Stimulated activated CD4-positive, alpha-beta T cell treated with anti-CD3 and anti-CD28 coated beads, Interleukin-12 subunit alpha, Interleukin-12 subunit beta, amount 100 ng/mL, for 4 hours (primary cell): ENCODE measurements at places on chromosomes 5 and 9.

GRCh38 chr5:178210073-178210535, 5.8 kb downstream of the HNRNPAB start:
- no peak for DNase-seq

- DNase-seq: no peak
Measured at GRCh38 chr5:75265731-75266130, 29.1 kb upstream of the ANKRD31 start.

DNA sequence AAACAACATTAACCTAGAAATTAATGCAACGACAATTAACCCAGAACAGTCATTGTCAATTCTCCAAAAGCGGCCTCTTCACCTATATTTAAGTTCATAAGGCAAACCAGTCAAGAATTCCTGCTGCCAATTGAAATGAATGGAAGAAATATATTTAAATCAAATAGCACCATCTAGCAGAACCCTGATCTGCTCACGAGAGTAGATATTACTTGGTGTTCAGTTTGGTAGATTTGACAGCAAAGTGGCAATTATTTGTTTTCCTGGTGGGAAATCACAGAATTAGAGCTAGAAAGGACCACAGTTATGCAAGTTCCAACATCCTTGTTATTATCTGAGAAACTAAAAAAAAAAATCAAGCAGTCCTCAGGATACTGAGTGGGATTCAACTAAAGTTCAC, 2.3 kb downstream of the SSBP2 start:
- no peak for DNase-seq

DNA sequence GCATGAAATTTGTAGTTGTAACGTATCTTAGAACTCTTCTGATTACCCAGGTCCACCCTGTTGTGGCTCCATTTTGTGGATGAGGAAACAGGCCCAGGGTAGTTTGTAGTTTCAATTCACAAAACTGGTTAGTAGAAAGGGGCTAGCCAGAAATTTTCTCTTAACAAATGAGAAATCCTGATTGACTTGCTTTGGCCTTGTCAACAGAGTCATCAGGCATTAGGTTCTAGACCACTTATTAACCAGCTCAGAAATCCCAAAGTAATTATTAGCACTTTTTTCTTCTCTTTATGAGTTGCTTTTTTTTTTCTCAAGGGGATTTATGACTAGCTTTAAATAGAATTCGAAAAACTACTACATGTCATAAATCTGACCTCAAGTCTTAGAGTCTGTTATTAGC, 160.2 kb downstream of the SH3GL2 start:
- DNase-seq: no peak

DNA sequence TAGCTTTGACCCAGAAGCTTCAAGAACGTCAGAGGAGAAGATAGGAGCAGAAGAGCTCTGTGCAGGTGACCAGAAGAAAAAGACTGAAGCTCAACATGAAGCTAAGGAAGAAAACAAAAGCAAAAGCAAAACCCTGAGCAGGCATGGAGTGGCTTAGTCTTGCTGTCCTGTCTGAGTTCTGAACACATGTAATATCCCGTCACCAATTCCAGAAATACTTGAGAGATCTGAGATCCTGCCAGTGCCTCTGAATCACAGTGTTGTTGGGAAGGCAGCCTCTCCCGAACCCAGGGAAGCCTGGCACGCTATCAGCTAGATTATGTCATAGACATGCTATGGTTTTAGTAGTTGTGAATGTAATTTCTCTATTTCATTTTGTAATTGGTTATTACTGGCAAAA, 235.7 kb downstream of the ICE1 start:
- DNase-seq: no peak

DNA sequence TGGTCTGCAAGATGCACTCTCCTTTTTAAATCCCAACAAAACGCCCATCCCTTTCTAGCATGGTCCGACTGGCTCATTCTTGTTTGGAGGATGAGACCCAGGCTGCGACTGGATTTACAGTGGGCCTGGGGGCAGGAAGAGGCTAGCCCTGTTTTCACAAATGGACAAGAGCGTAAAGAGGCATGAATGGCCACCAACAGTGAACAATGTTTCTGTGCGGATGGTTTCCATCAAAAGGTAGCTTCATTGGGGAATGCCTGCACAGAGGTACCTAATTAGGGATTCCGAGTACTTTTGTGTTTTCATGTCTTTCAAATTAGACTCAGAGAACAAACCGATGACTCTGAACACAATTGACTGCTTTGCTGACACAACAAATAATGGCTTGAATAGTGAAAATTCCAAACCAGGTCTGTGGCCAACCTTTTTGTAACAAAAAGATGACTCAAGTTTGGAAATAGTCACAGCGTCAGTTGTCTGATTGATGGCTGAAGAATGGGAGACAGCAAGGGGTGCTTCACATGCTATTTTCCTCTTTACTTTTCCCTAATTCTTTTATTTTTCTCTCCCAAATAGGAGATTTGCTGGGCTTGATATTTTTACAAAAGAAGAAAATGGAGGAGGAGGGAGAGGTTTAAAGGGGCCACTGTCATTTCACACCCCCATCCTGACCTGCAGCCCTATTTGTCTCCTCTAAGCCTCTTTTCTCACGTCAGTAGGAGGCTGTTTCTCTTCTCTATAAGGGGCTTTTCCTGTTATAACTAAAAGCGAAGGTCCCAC, 208.1 kb upstream of the S1PR3 start:
- DNase-seq: no peak

GRCh38 chr9:119902611-119903010, 533.4 kb upstream of the BRINP1 start:
- DNase-seq: no peak

DNA sequence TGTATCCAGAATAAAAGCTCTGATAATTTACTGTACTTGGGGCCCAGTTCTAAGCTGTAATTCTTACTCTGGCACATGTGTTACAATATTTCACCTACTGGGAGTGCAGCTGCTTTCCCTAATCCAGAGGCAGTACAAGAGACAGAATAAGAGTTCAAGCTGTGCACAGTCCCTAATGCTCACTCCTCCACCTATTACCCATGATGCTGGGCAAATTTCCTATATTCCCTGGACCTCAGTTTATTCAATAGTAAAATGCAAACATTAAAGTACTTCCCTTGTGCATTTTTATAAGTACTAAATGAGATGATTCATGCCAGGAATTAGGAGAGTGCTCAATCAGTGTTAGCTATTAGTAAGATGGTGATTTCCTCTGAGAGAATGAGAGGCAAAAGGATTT, 28.0 kb upstream of the TAF11L2 start:
- DNase-seq: no peak

- no peak for DNase-seq
Measured at GRCh38 chr5:171840711-171841522, 55.3 kb downstream of the SMIM23 start.

DNA sequence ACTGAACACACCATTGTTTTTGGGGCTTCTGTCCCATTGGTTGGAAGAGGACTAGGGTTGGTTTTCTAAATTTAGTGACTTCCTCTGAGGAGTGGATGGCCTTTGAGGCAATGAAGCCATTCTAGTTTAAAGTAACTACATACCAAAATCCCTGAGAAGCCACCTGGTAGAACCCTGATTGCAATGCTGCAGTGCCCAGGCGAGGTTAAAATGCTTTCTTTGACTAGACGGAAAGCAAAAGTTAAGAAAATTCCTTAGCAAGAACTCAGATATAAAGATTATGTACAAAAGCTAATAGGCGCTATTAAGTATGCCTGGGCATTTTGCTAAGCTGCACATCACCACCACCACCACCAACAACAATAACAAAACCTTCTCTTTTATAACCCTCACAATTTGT, 20.6 kb downstream of the GLRX start:
- DNase-seq: no peak
